ENCODE measurements at places on chromosomes 1 and 21.

DNA sequence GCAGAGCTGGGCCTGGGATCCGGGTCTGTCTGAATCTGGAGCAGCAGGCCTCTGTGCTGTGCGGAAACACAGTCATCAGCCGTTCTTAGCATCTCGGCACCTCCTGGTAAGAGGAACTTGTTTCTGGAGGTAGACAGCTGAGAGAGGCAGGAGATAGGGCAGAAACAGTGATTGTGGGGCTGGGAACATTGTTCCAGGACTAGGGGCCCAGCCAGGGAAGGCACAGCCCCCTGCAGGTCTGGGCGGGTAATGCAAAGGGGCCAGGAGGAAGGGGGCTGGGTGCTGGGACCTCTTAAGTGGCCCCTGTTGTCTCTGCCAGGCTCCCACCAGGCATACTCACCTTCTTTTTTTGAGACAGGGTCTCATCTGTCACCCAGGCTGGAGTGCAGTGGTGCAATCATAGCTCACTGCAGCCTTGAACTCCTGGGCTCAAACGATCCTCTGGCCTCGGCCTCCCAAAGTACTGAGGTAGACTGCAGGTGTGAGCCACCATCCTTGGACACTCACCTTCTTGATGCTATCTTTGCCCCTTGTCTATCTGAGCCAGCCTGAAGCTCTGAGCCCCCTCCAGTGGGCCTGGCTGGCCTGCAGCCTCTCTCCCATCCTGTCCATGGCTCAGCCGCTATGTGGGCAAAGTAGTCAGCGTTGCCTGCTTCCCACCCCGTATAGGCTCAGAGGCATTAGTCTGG is 134.3 kb upstream of the ZBTB40 start:
- DNase-seq = no peak

DNA sequence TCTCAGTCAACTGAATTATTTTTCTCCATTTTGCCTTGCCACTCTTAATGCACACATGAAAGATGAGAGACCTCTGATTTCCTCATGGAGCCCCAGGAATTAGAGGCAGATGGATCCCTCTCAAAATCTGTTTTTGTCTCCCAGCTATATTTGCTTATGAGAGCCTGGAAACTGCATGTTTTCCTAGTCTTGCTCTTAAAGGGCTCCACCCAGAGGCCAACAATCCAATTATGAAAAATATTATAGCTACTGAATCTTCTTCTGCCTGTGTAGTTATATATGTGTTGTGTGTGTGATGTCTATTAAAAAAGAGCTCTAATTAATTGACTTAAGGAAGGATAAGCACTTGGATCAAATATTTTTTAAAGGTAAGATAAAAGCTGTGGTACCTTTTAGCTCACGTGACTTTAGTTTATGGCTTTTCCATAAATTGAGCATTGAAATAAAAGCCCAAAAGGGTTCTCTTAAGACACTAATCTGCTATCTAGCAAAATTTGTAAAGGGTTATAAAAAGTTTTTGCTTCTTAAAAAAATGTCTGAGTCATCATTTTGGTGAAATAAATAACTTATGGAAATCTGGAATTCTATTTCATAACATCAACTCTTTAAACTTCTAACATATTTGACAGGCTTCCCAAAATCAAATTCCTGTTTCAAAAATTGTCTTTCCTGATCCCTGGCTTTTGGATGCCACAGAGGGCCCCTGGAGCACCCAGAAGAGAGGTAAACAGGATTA is 31.2 kb upstream of the TSPEAR start:
- no peak for DNase-seq

DNA sequence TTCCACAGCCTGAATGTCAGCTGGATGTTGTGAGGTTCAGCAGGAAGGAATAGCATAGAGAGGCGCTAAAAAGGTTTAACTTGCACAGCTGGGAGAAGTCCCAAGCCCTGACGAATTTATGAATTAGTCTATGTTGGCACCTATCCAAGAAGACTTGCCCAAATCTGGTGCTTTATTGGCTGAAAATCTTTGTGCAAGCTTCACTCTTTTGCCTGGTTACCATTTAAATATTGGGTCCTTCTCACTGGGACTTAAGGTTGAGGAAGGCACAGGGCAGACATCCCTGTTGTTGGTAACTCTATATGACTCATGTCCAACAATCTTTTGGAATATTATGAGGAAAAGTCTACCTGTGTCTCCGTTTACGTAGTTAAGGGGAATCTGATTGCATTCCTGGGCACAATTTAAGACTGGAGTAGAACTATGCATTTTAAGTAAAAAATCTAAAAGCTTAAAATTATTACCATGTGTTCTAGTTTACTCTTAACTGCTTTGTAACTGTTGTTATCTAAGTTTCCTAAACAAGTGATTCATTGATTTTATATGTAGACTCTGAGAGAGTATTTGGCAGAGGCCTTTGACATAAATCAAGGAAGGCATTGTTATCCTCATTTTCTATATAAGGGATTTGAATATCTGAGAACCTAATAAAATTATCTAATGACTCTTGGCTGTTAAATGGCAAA is 181.7 kb upstream of the DPYD start:
- no peak for DNase-seq

DNA sequence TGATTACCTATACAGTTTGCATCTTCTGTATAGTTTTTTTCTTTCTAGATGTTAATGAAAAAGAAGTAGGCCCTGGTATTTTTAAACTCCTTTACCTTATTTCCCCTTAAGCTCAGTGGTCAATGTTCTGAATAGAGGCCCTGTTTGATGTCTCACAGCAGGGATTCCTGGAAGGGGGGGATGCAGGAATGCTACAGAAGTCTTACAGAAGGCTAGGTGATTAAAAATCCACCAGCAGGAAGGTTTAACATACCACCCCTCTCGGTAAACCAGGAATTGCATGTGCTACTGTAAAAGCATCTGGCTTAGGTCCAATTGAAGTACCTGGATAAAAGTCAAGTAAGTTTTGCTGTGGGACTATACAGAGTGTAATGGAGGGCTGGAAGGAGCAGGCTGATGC is 78.3 kb downstream of the NOS1AP start:
- no peak for DNase-seq

DNA sequence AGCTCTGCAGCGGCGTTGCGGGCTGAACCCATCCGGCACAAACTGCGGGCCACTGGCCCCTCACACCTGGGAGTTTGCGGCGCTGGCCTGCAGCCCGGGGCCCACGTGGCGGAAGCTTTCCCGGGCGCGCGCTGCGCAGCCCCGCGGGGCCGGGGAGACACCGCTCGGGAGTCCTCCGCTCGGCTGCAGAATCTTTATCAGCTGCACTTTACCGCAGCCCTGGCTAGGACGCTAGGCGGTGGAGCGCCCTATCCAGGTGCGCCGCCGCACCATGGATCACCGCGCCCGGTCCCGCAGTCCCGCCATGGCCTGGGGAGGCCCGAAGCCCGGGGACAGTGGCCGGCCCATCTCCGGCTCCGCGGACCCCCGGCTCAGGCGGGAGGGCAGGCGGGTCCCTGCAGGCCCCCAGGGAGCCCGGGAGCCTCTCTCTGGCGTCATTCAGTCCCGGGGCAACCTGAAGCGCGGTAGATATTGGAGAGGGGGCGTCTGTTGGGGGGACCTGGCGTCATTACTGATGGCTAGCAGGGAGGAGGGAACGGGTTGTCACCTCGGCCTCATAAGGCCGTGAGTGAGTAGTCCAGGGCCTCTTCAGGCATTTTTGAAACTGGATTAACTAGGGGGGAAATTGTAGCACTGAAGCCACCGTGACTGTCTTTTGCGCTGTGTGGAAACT is 5.7 kb upstream of the OLIG2 start:
- no peak for DNase-seq

DNA sequence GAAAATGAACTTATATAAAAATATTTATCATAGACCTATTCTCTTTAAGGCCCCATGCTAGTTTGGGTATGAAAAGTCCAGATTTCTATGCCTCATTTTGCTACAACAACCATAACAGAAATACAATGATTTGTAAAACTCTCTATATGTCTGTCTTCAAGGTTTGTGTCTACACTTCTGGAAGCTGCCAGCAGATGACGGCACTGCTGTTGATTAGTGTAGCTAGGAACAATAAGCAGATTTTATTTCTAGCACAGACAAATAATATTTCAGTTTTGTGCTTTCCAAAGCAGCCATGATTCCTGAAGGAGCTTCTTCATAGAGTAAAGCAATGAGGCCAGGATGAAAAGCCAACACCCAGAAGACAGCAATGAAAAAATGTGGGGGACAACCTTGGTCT is 779.6 kb upstream of the ADGRL2 start:
- DNase-seq = no peak

DNA sequence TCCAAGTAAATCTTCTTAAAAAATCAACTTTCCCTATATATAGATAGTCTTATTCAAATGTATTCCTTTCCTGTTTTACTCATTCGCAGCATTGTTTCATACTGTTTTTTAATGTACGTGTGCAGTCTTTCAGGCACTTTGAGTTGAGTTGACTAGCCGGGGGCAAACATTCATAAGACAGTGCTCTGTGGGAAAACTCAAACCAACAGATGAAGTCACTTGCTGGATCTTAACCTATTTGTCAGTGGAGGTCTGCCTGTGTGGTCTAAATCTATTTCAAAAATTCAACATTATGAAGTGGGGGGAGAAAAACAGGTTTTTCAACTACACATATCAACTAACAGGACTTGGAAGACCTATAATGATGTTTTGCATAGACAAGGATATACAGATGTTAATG is 6.2 kb downstream of the HSD11B1 start:
- no peak for DNase-seq

DNA sequence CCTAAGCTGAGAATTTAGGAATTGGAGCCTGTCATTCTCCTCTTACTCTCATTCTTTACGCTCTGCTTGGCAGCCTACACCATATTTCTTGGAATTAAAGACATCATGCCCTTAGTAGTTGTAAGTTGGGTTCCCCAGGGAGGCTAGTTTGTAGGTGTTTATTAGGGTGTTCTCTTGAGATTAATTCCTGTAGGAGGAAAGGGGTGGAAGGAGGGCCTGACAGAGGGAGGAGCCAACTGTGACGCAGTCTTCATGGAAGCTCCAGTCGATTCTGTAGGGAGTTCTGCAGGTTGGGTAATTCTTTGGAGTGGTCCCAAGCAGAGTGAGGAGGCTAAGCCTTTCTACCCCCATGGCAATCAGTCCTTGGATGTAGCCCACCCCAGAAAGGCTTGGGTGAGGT is 111.4 kb downstream of the HHAT start:
- no peak for DNase-seq

DNA sequence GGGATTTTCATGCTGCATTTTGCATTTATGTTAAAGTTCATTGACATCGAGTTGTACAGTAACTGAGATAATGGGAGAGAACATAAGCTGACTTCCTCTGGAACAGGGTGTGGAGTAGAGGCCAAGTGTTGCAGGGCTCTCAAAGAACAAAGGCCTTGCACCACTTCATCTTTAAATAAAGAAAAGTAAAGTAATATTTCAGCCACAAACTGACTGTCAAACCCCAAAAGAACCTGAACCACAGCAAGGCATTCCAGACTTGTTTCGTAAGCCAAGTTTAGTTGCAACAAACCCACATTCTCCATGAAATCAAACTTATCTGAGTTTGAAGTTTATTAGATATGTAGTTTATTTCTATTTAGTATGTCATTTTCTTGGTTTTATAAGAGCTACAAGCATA is 19.1 kb upstream of the HMGCS2 start:
- no peak for DNase-seq

DNA sequence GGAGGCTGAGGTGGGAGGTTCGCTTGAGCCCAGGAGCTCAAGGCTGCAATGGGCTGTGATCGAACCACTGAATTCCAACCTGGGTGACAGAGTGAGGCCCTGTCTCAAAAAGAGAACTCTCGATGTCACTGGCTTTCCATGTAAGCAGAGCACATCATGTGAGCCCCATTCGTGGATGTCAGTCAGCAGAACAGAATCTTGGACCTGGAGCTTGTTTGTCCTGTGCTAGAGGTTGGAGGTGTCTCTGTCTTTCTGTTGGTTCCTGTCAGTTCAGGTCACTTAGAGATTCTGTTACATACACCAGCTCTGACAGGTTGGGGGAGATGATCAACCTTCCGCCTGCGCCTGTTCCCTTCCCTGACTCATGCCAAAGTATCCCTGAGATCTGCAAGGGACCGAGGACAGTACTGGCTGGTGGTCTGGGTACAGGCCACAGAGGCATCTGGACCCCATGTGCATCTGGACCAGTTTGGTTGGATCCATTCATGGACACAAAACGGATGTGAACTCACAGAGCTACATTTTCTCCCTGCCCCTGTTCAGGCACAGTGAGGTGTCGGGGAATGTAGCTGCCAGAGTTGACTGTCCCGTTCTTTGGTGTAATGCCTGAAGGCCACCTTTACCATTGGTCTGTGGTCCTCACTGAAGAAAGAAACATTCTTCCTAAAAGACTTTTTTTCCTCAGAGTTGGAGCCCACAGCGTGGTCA is 10.0 kb downstream of the ARF1 start:
- no peak for DNase-seq

DNA sequence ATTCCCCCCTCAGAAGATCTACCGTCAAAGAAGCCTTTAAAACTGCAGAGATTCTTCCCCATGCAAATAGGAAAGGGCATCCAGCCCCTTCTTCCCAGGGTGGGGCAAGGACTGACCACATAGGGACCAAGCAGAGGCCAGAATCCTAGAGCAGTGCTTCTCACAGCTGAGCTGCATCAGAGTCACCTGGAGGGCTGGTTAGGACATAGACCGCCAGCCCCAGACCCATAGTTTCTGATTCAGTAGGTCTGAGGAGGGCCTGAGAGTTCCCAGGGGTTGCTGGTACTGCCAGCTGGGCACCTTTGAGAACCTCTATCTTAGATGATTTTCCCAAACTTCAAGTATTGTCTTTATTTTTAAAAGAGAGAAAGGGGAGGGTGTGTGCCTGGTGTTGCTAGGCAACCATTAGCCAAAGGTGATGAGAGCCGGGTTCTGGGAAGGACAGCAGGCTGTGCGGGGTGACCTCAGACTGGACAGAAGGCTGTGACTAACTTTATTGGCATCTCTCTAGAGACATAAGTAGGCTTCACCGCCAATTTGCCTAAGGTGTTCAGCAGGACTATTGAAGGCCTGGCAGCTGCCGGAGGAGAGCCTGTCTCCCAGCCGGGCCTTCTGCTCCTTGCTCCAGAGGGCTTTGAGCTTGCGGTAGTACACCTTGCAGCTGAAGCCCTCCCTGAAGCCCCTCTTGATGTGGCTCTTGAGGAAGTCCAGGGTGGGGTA is 3.0 kb downstream of the SPATA46 start:
- DNase-seq = peak; percentile 54

DNA sequence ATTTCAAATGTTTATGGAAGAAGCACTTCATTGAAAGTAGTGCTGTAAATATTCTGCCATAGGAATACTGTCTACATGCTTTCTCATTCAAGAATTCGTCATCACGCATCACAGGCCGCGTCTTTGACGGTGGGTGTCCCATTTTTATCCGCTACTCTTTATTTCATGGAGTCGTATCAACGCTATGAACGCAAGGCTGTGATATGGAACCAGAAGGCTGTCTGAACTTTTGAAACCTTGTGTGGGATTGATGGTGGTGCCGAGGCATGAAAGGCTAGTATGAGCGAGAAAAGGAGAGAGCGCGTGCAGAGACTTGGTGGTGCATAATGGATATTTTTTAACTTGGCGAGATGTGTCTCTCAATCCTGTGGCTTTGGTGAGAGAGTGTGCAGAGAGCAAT is 10.7 kb downstream of the TARDBP start:
- DNase-seq = no peak
